ENCODE measurements at places on chromosomes 12 and 14.

- no peak for DNase-seq
These were observed 145.0 kb downstream of the CCER1 start for GRCh38 chr12:90809940-90810339.

DNA sequence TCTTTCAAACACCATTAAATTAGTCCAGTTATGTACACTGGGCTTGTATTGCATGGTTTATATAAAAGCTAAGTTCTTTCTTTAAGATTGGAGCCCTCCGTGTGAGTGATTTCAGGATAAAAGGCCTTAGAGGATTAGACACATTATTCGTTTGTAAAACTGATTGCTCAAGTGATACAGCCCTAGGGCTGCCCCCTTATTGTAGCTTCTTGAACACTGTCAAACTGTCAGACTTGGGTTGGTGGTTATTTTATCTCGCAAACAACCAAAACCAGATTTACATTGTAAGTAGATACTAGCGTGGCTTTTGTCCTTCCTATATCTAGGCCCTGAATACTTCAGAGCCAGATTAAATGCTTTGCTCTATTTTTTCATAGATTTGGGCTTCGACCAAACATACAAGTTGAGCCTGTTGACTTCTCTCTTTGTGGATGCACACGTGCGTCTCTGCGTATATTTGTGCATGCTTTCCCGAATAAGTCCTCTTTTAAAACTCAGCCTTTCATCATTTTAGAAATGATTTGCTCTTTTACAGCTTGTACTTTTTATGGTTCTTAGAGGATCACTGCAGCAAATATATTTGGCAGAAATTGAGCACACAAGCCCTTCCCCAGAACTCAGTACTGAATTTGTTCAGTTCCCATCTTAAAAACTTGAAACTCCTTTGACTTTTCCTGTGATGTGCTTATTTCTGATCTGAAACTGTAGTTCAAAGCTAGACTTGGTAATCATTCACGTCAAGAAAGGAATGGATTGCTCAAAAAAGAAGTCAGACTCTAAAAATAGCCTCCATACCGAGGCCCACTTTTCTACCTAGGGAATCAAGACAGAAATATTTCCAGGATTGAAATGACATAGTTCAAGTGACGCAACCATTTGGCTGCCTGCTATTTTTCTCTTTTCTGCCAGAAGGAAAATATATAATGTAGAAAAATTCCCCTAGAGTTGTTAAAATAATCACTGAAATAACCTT lies 129.5 kb downstream of the ETV6 start:
- DNase-seq, result peak; percentile 86

- no peak for DNase-seq
These were observed 52.3 kb upstream of the EGLN3 start for GRCh38 chr14:34003082-34003668.

DNA sequence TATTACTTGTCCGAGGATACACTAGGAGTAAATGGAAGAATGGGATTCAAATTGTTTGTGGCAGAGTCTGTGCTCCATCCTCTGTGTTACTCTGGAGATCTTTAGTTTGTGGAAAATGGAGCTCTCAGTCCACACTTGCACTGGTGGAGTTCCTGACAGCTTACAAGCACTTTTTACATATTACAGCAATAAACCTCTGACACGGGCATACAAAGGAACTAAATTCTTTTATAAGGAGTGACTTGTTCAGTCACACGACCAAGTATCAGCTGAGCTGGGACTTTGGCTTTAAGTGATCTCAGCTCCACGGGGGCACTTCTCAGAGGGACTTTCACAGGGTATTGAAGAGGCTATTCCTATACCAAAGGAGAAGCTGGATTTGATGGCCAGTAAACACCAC lies 417.5 kb downstream of the LRIG3 start:
- DNase-seq, result no peak

GRCh38 chr14:51540364-51540763 lies 111.3 kb upstream of the FRMD6 start:
- no peak for DNase-seq

DNA sequence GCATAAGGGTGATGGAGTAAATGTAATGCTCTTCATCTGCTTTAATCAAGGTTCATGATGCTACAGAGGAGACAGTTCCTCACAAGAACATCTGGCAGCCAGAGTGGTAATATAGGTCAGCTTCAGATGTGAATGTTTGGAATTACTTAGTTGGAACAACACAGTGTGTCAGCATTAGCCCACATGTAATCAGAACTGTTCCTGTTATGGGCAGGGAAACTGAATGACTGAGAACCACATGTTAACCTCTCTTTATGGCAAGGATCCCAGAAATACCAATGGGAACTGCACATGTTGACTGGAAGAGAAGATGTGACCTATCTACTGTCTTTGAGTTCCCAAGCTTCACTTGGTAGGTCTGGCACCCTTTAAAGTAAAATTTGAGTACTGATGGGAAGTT lies 390.1 kb upstream of the PDE3A start:
- peak; percentile 94 for DNase-seq

- DNase-seq, result no peak
These were observed 21.0 kb downstream of the EEA1 start for GRCh38 chr12:92908108-92908507.

DNA sequence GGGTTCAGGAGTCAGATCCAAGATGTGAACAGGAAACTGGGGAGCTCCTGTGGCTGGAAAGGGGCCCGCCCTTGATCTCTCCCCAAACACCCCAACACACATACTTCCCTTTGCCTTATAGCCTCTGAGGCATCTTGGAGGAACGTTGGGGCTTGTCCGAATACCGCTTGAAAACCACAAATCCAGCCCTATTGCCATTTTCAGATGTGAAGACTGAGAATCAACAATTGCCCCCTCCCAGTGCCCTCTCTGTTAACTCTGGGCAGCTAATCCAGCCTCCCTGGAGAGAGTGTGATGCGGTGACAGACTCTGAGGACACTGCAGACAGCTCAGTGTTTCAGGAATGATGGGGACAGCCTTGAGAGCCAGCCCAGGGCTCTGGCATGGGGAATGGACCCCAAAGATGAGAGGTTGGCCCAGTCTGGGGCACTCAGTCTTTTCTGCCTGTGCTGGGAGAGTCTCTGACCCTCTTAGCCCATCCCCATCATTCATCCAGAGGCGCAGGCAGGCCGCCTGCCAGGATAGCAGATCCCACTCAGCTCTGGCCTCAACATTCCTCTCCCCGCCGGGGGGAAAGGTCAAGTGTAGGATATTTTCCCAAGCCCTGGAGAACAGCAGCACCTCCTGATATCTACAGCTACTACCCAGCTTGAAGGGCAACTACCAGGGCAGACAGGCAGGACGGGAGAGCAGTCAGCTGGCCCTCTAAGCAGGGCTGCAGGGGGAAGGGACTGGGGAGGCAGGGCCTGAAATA lies 24.6 kb upstream of the LTBP2 start:
- no peak for DNase-seq

- no peak for DNase-seq
These were observed 112.5 kb upstream of the GSC start for GRCh38 chr14:94882401-94882800.

DNA sequence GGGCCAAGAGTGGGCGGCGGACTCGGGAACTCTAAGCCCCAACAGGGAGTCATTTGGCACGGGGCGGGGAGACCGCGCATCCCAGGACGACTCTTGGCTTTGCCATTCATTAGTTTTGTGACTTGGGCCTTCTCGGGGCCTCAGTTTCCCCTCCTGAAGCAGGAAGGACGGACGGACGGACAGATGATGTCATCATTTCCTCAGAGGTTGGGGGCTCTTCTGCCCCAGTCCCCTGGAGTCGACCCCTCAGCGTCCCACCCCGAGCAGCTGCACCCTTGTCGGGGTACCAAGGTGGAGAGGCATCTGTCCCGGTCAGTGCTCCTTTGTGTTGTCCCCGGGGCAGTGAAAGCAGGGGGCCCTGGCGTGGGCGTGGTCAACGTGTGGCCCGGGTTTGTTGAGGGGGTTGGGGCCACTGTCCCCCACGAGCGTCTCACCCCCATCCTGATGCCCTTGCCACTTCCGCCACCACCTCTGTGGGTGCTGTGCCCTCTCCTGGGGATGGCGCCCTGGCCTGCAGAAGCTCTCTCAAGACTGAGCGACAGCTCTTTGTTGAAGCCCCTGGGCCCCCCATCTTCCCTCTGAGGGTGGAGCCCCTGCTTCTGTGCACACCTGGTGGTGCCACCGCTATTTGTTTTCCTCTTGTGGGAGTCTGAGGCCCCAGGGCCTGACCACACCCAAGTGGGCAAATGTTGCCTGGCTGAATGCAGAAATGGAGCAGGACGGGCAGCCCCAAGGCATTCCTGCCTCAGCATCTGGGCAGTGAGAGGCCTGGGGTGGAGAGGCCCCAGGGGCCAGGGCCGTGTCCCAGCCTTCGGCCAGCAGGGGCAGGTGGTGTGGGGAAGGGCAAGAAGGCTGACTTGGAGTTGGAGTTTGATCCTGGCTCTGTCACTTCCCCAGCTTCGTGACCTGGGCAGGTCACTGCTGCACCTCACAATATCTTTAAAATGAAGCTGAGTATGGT lies 896 bp downstream of the HHIPL1 start:
- no peak for DNase-seq

- DNase-seq, result peak; percentile 79
These were observed 603 bp upstream of the ENDOU start for GRCh38 chr12:47725893-47726292.

- DNase-seq, result peak; percentile 44
These were observed 1.4 kb upstream of the ASIC1 start for GRCh38 chr12:50055831-50056638.

DNA sequence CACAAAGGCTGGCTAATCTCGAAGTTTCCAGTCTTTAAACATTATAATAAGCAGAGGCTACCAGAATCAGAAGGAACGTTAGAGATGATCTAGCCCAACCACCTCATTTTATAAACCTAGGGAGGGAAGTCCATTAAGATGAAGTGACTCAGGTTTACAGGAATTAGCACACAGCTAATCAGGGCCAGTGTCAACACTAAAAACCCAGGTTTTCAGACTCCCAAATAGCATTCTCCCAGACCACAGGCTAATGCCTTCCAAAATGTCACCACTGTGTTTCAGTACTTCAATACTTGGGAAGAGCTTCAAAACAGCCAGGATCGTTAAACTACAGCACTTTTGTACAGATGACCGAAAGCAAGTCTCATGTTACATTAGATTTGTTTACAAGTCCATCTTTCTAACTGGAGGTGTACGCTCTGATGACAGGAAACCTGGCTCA lies 89.2 kb downstream of the FOXN3 start:
- no peak for DNase-seq

DNA sequence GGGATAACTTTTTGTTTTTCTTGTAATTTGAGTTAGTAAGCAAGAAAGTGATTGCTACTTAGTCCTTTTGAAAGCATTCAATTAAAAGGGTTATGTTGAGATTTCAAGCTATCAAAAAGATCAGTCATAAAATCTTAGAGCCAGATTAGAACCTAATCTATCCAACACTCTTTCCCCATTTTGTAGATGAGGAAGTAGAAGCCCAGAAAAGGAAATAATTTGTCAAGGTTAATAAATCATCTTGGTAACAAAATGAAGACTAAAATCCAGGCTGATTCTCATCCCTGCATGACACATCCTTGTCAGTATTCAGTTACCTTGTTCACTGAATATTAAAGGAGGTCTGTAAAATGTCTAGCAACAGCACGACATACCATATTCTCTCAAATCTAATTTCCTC lies 26.5 kb downstream of the PPP1R13B start:
- DNase-seq, result no peak

- DNase-seq, result no peak
These were observed 5.5 kb upstream of the CCDC85C start for GRCh38 chr14:99609245-99610170.

DNA sequence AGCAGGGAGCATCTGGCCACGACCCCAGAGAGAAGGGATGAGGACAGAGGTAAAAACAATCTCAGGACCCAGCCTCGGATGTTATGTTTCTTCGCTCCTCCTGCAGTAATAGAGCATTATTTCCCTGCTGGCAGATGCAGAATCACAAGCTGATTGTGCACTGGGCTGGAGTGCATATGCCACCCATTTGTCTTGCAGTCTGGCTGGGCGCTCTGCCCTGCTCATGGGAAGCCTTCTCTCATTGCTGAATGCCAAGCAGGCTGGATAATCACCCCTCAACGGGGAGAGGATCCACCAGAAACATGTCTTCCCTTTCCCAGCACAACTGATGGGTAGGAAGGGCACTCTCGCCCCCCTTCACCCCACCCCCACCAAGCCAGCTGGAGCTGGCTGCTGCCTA lies 8.5 kb upstream of the VASH1 start:
- no peak for DNase-seq

- DNase-seq, result peak; percentile 9
These were observed 27.3 kb downstream of the TSHR start for GRCh38 chr14:80982711-80983110.

DNA sequence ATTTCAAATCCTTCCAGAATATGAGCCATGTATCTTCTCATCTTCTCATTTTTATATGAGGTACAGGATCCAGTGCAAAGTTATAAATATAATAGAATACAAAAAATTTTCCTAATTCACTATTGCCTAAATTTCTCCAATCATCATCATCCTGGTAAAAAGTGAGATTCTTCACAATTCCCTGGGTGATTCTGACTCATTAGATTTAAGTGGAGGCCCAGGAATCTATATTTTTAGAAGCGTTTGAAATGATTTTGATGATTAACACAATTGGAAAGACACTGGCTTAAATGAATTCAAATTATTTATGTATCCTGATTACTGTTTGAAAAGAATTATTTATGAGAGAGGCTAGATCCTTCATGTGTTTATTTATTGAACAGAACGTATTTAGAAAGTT lies 380.3 kb upstream of the PDE3A start:
- DNase-seq, result no peak

DNA sequence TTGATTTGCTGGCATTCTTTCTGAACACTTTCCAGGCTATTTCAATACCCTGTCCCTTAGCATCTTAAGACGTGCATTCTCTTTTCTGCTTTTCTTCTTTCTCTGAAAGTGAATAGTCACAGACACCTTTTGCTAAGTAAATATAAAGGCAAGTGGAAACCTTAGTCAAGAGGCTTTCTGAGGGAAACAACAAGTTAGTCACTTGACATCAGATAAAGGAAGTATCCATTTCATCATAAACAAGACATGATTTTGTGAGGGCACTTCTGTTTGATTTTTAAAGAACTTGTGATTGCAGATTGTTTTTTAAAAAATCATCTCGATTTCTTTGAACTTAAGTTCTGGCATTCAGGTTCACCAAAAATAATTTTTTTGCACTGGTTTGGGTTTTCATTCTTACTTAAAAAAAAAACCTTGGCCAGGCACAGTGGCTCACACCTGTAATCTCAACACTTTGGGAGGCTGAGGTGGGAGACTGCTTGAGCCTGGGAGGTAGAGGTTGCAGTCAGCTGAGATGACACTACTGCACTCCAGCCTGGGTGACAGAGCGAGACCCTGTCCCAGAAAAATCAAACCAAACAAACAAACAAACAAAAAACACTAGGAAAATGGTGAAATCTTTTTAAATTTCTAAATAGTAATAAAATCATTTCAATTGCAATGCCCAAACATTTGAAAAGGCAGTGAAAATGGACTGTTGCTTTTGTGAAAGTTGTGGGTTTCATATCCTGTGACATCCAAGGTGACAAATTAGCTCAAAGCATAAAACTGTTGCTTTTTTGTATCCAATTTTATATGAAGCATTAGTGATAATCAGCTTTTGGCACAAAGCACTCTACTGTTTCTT lies 8.3 kb upstream of the KLHL42 start:
- no peak for DNase-seq
